Fibroblast of villous mesenchyme (primary cell): ENCODE measurements at places on chromosomes 11 and 22. TPM values are rescaled to one million over a fixed set of nuclear protein-coding genes. Genes with fewer than 3 reads are reported as not detected.
A peak's percentile ranks its signal among the peaks of the same experiment; 100 is the strongest.

DNA sequence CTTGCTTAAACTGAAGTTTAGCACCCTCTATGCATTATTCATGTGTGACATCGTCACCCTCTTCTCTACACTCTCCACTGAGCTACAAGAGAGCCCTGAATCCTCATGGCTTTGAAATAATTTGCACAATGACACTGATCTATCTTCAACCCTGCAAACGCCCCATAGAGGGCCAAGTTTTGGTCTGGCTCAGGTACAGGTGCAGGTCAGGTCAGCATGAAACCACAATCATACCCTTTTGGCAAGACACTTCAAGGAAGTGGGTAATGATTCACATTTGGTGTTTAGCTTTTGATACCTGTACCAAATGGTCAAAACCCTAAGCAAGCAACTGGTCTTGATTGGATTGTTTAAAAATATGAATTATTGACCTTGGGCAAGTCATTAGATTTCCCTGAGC is 122.2 kb upstream of the CADM1 start:
- no peak for DNase-seq

- DNase-seq: no peak
Measured at GRCh38 chr11:105767931-105768330, 158.1 kb downstream of the GRIA4 start.

DNA sequence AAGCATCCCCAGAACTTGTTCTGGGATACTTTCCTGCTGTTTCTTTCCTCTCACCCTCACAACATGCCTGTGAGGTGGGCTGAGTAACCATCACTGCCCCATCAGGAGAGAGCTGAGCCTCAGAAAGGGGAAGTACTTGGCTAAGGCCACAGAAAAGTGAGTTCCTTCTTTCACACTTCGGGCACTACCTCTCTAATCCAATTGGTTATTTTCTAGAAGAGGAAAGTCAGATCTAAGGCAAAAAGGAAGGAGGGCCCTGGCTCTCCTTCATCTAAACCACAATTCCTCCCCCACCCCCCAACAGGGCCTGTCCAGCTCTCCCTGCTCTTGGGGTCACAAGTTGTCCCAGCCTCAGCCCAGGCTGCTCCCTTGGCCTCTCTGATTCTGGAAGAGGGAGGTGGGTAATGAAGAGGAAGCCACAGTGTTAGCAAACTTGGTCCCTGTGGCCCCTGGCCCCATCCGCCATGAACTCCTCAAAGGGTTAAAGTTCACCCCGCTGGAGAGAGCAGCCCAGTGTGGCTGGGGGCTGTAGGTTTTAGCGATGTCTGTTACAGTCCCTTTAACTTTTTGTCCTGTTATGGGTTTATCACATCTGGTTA is 34.0 kb downstream of the SLC22A12 start:
- no peak for DNase-seq

- DNase-seq: no peak
Measured at GRCh38 chr11:97615546-97615945, 1225.7 kb downstream of the JRKL start.

USP2 gene
- under 0.01 and 0.43 TPM in 2 replicates for total RNA-seq

GRCh38 chr11:129408865-129409444 is 33.3 kb downstream of the BARX2 start:
- no peak for DNase-seq

OR2AG1 gene
- total RNA-seq: not detected in 2 replicates

GLB1L2 gene
- total RNA-seq: under 0.01 TPM in 1 of 2 replicates, not detected in the other

DNA sequence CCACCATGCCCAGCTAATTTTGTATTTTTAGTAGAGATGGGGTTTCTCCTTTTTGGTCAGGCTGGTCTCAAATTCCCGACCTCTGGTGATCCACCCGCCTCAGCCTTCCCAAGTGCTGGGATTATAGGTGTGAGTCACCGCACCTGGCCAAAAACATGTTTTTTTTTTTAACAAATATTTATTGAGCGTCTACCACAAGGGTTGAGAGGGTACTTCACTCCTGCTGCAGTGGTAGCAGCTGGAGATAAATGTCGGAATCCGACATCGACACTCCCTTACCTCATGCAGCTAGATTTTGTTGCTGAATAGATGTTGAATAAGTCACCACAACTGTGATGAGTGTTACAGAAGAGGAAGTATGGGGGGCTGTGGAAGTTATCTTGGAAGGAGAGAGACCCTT is 971 bp downstream of the DNAJB13 start:
- DNase-seq: no peak

- no peak for DNase-seq
Measured at GRCh38 chr11:93526346-93526633, 16.9 kb downstream of the SMCO4 start.

SGSM1 gene
- not detected in 2 replicates for total RNA-seq

SYCE3 gene
- not detected in 2 replicates for total RNA-seq

DNA sequence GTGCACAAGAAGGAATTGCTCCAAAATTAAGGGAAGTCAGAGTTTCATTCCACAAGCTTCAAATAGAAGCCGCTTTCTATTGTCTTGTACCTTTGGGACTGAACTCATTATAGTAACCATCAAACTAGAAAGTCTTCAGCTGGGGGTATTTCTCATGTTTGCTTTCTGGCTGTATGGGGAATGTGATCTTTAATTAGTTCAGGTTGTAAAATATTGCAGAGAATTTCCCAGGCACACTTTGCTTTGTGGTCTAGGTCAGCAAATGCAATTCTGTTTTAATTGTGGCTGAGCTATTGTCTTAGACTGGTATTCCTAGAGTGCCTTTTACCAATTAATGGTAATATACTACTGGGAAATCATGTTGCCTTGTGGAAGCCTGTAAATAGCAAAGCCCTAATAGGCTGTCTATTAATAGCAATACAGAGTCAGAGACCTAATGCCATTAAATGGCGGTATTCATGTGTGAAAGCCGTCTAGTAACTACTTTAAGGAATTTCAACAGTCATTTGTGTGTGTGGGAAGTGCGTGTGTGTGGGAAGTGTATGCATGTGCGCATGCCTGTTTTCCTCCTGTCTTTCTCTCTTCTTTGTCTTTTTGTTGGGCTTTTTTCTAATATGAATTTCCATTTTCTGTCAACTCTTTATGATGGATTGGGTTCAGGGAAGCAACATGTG is 276.6 kb downstream of the FAT3 start:
- no peak for DNase-seq

DNA sequence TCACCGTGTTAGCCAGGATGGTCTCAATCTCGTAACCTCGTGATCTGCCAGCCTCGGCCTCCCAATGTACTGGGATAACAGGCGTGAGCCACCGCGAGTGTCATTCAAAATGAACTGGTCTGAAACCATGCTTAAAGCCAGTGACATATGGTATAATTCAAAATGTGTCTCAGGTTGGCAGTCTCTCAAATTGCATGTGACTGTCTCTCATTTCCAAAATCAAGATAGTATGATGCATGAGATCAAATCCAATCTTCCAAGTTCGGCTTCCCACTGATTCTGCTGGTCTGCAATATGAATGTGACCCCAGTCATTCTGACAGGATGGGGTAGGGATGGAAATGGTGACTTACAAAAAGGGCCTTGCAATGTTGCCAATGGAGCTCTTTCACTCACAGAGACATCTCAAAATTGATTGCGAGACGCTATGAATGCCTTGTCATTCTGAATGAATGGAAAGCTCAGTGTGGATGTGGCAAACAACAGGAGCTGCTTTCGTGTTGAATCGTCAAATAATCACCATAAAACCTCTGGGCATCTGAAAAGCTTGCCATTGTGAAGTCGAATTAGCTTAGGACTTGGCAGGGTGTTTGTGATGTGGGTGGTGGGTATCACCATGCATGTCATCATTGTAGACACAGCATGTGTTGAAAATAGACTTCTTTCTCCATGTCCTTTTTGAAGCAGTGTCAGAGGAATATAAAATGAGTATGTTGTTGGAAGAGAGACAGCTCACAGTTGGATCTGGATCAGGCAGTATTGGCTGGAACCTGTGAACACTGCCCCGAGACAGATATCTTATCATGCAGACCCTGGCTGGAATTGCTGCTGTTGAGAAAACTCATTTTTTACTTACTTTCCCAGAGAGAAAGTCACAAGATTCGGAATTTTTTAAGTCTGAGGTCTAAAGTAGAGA is 12.2 kb downstream of the SLN start:
- DNase-seq: no peak

MMP11 gene
- total RNA-seq: 16.0 and 93.1 TPM in 2 replicates

DNA sequence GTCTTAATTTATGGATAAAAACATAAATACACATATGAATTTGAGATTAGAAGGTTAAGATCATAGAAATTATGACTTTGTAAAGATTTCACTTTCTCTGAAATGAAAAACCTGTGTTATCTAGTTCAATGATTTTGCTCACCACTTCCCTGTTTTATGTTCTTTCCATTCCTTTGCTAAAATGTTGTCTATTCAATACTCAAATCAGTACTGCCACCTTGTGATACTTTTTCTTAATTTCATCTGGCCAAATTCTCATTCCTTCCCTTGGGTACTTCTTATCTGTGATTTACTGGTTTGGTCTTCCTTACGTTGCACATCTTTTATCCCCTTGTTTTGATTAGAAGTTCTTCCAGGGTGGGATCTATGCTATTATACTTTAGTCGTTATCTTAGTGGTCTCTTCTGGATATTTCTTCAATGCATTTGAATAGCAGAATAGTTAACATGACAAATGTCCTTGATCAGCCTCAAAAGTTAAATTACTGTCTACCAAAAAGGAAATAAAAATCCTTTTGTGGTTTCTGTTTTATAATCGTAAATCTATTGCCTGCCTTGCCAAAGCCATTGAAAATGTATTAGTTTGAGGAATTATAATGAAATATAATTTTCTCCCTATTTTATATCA is 197.0 kb downstream of the PGR start:
- DNase-seq: peak; percentile 56
